ENCODE measurements at places on chromosomes 12 and 14.

GRCh38 chr12:124504273-124505000 lies 63.0 kb downstream of the NCOR2 start:
- DNase-seq: no peak

DNA sequence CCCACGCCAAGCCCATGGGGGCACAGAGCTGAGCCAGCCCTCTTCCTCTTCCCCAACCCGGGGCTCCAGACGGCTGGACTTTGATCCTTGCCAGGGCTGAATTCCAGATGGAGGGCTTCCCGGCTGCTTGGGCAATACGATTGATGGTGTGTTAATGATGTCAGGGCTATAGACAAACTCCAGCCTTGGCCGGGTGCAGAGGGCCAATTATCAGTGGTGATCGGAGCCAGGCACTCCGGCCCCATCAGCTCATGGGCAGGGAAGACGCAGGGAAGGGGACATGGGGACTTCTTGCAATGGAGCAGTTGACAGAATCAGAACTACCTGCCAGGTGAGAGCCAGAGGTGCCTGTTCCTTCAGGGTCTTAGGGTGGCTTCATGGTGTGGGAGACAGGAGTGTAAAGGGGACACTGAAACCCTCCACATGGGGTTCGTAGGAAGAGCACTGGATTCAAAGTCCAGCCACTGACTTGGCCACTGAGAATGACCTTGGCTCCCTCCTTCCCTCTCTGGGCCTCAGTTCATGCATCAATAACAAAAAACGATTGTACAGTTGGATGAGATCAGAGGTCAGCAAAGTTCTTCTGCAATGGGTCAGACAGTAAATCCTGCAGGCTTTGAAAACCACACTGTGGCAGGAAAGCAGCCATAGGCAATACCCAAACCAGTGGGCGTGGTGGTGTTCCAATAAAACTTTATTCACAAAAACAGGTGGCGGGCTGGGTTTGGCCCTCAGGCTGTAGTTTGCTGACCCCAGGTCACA lies 333.7 kb downstream of the MED13L start:
- DNase-seq: no peak

DNA sequence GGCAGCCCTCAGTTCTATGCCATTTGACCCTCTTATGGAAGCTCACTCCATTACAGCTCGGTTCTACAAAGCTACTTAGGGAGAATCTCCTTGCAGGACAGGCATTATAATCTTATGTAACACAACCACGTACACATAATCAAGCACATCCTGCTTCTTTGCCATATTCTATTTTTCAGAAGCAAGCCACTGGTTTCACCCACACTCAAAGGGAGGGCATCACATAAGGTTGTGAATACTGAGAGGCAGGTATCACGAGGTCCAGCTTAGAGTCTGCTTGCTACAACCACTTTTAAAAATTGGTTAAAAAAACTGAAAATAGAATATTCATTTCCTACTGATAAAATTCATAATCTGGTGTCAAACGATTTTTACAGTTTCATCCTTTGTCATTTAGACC lies 589.2 kb downstream of the SLC16A7 start:
- DNase-seq: no peak

DNA sequence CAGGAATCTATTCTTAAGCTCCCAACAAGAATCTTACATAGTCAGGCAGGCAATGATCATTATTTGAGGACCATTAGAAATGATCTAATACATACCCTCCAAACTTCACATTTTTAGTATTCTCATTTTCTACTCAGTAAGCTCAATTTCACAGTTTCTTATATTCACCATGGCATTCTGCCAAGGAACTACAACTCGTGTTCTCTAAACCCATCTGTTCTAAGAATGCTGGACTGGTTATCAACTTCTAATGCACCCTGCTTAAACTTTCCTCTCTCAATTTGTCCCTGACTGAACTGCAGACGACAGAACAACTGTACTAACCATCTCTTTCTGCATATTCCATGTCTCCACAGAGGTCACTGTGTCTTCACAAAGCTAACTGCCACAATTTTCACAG lies 58.6 kb downstream of the GXYLT1 start:
- no peak for DNase-seq

DNA sequence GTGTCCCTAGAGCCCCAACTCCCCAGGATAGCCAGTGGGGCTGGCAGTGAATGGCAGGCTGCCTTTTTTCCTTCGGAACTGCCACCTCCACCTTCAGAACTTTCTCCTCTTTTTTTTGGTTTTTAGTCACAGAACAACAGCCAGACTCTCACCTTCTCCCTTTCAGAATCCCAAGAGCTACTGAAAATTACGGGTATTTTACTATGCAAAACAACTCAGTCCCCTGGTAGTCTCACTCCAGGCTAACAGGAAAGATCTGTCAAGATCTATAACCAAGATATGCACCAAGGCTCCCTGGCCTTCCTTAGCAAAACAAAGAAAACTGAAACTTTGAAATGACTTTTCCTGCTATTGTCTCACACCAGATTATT lies 12.5 kb downstream of the PLEKHG6 start:
- no peak for DNase-seq

- no peak for DNase-seq
These were observed 72.5 kb upstream of the MYF6 start for GRCh38 chr12:80634903-80635302.

GRCh38 chr14:104552738-104553125 lies 26.8 kb upstream of the C14orf180 start:
- DNase-seq: no peak

- DNase-seq: no peak
These were observed 232.0 kb downstream of the GRIN2B start for GRCh38 chr12:13749389-13749788.

DNA sequence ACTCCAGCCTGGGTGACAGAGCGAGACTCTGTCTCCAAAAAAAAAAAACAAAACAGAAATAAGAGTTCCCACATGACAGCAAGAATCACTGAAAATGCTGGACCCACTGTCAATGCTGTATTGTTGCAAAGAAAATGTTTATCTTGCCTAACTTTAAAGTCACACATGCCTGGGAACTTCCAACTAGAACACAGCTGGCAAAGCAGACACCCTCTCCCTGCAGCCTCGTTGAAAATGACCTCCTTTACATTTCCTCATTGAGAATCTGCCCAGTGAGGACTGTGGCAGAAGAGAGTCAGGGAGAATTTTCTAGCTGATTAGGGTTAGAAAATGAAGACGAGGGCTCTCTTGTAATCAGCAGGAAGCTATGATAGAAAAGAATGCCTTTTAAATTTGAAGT lies 42.8 kb upstream of the TCL1A start:
- no peak for DNase-seq

Data from epithelial cell of proximal tubule (primary cell).